ENCODE measurements at places on chromosomes 2 and 18.

GRCh38 chr2:101123795-101124471 lies 27.2 kb downstream of the TBC1D8 start:
- no peak for DNase-seq

GRCh38 chr18:27109451-27109850 lies 75.7 kb downstream of the CHST9 start:
- DNase-seq: no peak

- no peak for DNase-seq
Measured at GRCh38 chr2:145012806-145013205, 492.9 kb upstream of the ZEB2 start.

DNA sequence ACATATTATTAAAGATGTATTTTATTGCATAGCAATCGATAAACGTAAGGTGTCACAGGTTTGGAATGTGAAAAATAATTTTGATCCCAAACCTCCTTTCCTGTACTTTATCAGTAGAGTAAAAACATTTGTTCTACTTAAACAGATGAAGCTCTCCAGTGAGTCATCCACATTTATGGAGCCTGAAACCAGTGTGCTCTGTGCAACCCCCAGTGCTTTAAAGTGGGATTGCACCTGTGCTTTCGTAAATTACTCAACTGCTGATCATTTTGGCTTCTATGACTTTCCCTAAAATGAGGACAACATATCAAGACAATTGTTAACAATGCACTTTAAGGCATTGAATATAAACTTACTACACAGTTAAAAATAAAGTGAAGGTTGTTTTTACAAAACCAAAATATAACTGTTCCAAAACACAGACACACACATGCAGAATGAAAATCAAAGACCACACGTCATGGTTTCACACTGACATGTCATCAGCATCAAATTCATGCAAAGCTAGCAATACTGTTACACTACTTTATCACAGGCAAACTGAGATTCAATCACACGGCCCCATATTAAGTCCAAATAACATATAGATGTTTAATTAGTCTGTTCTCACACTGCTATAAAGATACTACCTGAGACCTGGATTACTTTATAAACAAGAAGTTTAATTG lies 9.7 kb downstream of the TMEM18 start:
- DNase-seq: no peak

- no peak for DNase-seq
Measured at GRCh38 chr2:241187101-241187917, 1.2 kb upstream of the ANO7 start.

- DNase-seq: no peak
Measured at GRCh38 chr2:240139011-240139441, 1.4 kb downstream of the OTOS start.

GRCh38 chr18:47746615-47747014 lies 183.8 kb downstream of the SMAD2 start:
- no peak for DNase-seq

DNA sequence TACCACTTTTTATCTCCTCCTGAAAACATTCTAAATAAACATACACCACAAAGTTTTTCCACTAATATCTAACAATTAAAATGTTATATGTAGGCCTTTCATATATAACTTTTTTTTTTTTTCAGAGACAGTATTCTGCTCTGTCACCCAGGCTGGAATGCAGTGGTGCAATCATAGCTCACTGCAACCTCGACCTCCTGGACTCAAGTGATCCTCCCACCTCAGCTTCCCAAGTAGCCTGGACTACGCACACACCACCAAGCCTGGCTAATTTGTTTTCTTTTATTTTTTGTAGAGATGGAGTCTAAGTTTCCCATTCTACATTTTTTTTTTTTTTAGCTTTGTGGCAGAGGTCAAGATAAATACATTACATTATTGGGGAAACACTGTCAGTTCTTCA lies 1612.6 kb upstream of the NXPH2 start:
- DNase-seq: no peak

DNA sequence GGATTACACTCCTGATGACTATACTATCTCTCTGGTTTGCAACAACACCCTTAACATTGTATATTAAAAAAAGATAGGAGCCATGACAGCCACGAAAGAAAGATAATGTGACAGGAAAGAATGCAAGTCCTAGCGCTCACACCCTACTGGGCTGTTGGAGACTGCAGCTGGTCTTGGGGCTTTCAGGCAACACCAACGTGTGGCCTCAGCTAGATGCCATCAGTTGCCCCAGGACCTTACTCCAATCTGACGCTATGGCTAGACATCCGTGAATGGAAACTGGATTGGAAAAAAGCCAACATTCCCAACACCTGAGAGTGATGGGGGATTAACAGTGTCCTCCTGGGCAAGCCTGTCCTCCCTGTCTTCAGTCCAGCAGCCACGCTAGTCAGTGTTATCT lies 357.4 kb upstream of the GULP1 start:
- DNase-seq: no peak

DNA sequence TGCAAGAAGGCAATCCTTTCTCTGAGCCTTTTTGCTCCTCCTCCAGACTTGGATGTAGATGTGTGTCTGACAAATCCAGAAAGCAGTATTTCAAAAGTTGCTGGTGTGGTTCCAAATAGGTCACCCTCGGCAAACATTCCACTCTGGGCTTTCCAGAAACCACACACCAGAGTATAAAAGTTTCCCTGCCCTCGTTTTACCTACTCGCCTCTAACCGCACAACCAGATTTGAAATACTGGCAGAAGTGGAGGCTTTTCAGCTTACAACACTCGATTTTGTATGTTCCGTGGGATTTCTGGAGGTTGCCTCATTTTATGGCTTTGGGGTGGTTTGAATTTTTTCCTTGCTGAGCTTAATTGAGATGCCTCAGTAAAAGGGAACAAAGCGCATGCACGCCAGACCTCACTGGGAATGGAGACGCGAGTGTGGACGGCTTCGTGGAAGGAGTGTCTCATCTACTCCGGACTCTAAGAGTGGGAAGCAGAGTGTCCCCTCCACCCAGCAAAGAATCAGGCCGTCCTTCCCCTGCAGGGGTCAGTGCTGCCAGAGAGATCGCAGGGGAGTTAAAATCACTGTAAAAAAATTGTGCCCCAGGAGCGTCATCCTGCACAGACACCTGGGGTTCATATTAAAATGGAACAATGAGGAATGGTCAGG lies 44.0 kb upstream of the RPL31 start:
- DNase-seq: no peak

DNA sequence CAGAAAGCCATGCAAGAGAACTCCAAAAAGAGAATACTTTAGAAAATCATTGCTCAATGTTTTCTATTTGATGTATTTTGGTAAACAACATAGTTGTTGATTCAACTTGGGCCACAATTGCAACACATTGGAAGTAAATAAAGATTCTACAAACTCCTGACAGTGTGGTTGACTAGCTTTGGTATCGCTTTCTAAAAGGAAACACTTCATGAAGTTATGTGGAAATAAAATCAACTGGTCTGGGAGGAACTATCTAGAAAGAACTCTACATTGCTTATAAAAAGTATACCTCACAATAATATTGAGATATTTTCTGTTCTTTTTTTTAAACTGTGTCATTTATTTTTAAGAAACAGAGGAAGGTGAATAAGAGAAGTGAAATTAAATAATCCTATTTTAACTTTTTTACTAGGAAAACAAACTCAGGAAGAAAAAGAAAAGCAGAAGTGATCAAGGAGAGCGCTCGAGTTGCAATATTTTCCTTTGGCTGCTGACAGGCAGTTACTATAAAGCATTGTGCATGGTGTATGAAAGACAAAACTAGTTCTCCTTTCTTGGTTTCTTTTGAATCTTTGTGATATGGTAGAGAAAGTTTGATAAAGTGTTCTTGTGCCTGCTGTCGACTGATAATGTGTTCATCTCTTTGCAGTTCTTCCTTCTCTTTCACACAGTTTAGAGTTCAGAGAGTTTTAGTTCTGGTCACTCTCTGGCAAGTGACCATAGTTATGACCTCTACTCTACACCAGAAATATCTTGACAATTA lies 3.0 kb downstream of the DHRS9 start:
- DNase-seq: no peak

DNA sequence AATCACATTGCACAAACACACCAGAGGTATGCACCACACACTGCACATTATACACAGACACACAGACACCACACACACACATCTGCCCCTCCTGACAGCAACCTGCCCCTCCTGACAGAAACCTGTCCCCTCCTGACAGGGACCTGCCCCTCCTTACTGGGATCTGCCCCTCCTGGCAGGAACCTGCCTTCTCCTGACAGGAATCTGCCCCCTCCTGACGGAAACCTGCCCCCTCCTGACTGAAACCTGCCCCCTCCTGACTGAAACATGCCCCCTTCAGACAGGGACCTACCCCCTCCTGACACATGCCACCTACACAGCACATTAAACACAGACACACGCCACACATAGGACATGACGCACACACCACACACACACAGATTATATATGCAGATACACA lies 88.9 kb downstream of the PXDN start:
- no peak for DNase-seq

Data from effector CD4-positive, alpha-beta T cell (primary cell).